ENCODE measurements at places on chromosomes 5 and 9.

- no peak for DNase-seq
Measured at GRCh38 chr5:95984287-95984938, 22.8 kb upstream of the ELL2 start.

DNA sequence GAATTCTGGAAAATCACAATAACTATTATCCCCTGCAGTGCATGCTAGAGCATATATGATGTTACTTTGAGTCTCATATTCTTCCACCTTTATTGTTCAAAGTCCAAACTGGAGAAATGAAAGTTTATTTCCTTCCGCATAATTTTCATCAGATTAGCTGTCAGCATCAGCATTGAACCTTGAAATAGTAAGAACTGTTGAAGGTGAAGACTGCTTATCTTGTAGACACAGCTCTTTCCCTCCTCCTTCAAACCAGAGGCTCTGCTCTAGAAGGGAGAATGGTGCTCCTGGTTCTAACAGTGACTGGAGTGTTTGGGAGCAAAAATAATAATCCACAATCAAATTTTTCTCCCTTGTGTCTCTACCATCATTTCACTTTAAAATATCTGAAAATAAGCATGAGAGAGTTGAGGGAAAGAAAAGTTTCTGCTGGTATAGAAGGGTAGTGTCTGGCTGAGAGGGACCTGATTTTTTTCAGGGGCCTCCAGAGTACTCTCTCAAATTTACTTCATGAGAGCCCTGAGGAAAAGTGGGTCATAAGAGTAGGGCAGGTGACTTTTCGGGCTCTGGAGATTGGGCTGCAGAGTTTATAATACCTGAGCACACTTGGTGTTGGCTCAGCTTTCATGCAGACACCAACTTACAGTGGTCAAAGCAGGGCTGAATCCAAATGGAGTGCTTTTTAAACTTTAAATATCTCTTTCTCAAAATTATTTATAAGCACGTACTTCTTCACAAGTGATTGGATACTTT lies 170.4 kb downstream of the ZDHHC21 start:
- DNase-seq: no peak

DNA sequence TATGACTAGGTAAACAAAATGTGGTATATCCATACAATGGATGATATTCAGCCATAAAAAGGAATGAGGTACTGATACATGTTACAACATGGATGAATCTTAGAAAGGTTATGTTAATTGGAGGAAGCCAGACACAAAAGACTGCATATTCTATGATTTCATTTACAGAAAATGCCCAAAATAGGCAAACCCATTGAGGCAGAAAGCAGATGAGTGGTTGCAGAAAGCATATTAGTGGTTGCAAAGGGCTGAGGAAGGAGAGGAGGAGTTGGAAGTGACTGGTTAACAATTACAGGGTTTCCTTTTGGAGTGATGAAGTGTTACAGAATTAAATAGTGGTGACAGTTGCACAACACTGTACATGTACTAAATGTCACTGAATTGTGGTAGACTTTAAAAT lies 17.7 kb downstream of the PLGRKT start:
- DNase-seq: no peak

GRCh38 chr5:55577353-55578060 lies 42.7 kb upstream of the PLPP1 start:
- no peak for DNase-seq

- no peak for DNase-seq
Measured at GRCh38 chr5:73592551-73592950, 27.0 kb downstream of the UTP15 start.

- DNase-seq: no peak
Measured at GRCh38 chr5:157049605-157050004, 9.3 kb downstream of the HAVCR1 start.

DNA sequence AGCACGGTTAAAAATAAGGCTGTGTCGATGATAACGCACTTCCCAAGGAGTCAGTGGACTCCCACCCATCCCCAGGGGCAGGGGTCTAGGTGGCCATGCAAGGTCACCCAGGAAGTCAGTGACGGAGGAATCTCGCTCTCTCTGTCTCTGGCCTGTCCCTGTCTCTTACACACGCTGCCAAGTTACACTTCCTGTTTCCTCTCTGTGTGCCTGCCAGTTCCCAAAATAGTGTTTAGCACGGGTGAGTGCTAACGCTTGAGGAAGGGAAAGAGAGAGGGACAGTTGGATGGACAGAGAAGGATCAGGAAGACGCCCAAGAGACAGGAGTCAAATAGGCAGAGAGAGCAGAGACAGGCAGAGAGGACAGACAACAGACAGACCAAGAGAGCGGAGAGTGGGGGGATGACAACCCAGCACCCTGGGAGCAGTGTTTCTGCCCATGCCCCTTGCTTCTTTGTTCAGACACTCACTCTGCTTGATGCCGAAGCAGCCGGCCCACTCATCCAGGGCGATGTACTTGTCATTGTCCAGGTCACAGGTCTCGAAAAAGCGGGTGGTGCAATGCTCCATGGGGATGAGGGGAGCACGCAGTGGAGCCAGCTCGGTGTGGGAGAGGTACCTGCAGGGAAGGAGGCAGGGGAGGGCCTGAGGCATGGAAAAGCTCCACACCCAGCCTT lies 23.0 kb downstream of the SPARC start:
- DNase-seq: no peak

- DNase-seq: no peak
Measured at GRCh38 chr9:93809204-93809940, 145.8 kb downstream of the BARX1 start.

GRCh38 chr5:124901081-124901480 lies 154.6 kb upstream of the ZNF608 start:
- no peak for DNase-seq

DNA sequence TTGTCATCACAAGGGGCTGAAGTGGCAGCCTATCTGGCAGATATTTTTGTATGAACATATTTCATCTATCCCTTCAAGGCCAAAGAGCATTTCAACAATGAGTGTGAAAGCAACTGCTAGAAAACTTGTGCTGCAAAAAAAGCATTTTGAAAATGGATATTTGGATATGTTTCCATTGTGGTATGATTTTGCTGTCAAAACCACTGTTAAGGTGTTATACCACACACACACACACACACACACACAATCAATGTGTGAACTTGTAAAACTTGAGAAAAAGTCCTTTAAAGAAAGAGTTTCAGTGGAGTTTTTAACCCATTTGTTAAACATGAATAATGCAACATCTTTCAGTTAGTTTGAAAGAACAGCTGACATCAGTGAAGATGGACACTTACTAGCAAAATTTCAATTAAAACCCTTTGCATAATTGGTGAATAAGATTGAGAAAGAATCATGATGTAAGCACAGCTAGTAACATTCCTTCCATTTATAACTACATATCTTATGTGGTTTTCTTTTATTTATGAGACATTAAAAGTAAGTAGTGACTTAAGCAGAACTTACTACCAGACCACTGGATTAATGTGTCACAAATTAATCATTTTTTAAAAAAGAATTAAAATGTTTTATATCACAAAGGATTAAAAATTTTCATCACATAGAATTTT lies 182.6 kb upstream of the GNA14 start:
- DNase-seq: no peak

DNA sequence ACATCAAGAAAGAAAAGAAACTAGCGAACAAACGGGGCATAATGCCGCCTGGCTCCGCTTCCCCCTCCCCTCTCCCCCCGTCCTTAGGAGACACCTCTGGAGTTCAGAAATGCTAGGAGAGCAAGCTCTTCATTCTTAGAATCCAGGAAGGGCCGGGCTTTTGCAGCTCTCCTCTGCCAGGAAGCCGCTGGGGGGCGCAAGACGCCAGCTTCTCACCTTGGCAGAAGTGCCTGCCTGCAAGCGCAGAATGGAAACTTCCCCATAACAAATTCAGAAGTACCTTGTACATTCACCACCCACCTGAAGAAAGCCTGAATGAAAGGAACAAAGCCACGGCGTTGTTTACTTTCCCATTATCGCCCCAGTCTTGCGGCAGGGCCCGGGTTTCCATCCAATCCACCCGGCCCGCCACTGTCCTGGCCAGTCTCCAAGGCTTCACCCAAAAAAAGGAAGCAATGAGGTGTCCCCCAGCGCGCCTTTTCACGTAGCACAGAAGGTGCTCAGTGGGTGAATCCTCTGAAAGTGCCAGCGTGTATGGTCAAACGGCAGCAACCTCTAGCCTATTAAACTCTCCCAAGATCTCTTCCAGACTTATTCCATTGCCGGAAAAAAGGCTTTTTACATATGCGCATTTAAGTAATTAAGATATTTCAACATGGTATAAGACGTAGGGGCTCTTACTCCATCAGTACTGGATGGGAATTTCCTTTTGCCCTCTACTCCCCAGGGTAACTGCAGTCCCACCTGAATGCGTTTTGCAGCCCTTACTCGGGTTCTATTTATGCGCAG lies 1.6 kb upstream of the GADD45G start:
- DNase-seq: peak; percentile 85

DNA sequence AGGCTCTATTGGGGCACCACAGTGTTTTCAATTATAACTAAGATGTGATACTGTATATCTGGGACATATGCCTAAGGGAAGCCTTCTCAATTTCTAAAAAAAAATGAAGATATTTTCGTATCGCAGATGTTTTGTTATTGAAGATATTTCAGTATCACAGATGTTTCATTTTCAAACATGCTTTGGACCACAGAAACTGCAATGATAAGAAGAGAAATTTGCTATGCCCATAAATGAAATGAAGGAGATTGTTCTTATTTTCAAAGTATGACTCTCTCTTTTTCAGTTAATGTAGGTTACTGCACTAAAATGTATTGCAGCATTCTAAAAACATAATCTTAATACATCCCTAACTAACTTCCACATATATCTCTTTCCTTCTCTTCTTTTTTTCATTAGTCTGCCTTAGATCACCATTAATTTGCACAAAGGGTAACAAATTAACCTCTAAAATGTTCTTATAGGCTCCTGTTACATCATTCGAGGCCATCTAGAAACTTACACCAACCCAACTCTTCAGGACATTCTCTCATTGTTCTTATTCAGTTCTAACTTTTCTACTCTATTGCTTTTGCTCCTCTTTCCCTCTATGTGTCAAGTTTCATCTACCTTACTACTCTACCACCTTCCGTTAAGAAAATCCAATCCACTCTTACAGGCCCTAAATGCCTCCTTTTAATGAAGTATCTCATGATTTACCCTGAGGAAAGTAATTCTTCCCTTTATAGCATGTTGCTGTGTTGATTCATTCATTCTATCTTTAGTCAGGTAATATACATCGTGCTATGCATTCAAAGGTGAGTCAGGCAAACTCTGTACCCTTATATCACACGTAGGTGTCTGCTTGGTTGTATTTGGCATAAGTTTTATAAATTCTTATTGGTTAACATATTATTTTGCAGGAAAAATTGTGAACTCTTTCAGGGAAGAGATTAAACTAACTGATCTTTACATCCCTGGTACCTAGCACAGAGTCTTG lies 70.5 kb downstream of the ST8SIA4 start:
- no peak for DNase-seq

DNA sequence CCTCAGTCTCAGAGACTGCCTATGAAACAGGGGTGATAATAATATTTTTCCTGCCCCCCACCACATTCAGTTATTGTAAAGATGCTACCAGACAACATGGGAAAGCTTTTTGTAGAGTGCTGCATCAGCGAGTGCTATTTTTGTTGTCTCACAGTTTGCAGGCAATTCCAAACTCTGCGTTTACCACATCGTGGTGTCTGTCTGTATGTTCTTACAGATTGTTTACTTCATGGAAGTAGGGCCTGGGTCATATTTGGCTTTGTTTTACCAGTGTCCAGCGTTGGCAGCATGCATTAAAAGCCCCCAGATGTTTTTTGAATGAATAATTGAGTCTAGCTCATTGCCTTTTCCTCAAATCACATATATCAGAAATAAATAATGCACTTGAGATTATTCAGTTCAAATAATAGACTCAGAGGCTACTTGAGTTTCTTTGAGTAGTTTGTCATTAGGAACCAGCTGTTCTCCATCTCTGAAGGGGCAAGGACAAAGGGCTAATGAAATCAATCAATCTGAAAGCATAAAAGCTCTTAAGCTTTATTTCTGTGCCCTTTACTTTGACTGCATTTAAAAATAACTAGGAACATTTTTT lies 243.7 kb downstream of the CWC27 start:
- no peak for DNase-seq

Measured in left colon (tissue), 2 donors.